ENCODE measurements at places on chromosomes 3 and 15. TPM values are rescaled to one million over a fixed set of nuclear protein-coding genes. Genes with fewer than 3 reads are reported as not detected.

Gene LDHAL6B
- total RNA-seq, result not detected

Gene SH2D7
- total RNA-seq, result not detected

Gene ZNF662
- total RNA-seq, result not detected

Gene ROBO1
- 71.0 TPM for total RNA-seq

Gene HRG
- total RNA-seq, result not detected

Gene CLRN1
- not detected for total RNA-seq

Gene AADACL2
- total RNA-seq, result not detected

Gene DET1
- total RNA-seq, result 2.2 TPM

Gene FBXW12
- total RNA-seq, result not detected

Gene DNAH12
- total RNA-seq, result 0.11 TPM

Gene RFTN1
- not detected for total RNA-seq

Gene DLL4
- total RNA-seq, result 0.20 TPM

Gene TICRR
- total RNA-seq, result 14.3 TPM

Gene AGBL1
- not detected for total RNA-seq

Gene DGKG
- 10.2 TPM for total RNA-seq

Gene PIK3R4
- total RNA-seq, result 29.7 TPM

Gene HTR3E
- not detected for total RNA-seq

Gene LYZL4
- not detected for total RNA-seq

Gene ISG20
- total RNA-seq, result 6.3 TPM
